NCI-H1092 (cell line): ENCODE measurements at places on chromosomes 12 and 14.

- peak; percentile 2 for DNase-seq
These were observed 503.5 kb downstream of the LRFN5 start for GRCh38 chr14:42110167-42110566.

DNA sequence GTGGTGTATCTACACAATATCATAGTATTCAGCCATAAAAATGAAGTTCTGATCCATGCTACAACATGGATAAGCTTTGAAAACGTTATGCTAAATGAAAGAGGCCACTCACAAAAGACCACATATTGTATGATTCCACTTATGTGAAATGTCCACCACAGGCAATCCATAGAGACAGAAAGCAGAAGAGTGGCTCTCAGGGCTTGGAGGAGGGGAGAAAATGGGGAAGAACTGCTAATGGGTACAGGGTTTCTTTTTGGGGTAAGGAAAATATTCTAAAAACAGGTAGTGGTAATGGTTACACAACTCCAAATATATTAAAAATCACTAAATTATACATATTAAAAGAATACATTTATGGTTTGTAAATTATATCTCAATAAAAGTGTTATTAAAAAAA lies 16.5 kb downstream of the SCNN1A start:
- DNase-seq: no peak

- no peak for DNase-seq
These were observed 69.0 kb downstream of the HRK start for GRCh38 chr12:116812238-116812637.

- DNase-seq: no peak
These were observed 7.7 kb downstream of the GPR33 start for GRCh38 chr14:31480156-31480555.

DNA sequence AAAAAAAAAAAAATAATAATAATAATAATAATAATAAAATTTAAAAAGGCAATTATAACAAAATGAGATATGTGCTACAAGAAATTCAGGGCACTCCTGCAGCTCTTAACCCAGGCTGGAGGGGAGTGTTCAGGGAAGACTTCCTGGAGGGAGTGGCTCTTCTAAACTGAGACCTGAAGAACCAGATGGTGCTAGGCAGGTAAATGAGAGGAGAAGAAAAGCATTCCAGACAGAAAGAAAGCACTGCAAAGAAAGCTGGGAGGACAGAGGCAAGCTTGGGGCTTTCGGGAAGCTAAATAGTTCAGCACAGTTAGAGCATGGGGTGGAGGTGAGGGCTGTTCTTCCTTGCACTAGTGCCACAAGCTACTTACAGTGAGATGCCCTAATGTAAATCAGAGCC lies 9.9 kb upstream of the SRSF9 start:
- DNase-seq: no peak

GRCh38 chr14:73238424-73238852 lies 1.1 kb downstream of the PAPLN start:
- no peak for DNase-seq

GRCh38 chr12:27517546-27517945 lies 6.5 kb upstream of the PPFIBP1 start:
- no peak for DNase-seq

DNA sequence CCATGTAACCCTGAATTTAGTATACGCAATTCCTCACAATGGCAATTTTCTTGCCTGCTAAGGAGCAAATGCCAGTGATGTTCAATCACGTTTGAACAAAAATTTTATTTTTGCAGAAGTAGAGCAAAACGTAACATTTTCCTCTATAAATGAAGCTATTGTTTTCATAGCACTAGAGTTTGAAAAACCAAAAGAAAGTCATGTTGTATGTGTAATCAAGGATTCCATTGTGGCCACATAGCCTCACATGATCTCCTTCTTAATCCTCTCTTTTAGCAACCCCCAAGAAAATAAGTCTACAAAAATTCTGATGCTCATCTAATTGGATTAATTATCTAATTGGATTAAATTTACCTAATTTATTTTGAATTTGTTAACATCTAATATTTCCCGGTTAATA lies 1217.4 kb upstream of the FLRT2 start:
- no peak for DNase-seq

DNA sequence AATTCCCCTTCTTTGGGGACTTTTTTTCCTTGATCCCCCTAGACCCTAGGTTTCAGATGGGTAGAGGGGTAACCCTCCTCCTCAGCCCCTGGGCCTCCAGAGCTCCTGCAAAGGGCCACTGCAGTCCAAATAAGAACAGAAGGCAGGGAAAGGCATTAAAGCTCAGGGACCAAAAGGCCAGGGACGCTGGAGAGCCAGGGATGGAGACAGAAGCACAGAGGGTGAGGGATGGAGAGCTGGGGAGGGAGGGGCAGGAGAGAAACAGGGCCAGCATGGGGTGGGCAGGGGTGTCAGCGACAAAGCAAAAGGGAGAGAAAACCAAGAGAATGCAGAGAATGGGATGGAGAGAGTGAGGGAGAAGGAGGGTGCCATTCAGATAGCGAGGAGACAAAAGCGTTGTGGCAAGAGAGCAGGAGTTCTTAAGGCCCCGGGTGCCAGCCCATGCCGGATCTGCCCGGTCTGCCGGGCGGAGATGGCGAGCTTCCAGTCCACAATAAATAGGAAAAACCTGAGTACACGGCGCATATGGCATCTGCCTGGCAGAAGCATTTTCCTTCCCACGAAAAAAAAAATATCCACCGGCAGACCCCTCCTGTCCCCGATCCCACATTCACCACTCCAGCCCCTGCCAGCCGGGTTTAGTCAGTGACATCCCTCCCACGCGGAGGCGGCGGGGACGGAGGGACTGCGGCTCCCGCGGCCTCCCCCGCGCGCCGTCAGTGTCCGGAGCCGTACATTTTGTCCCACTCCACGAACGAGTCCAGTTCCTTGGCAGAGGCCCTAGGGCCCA lies 28.6 kb downstream of the FIGNL2 start:
- peak; percentile 50 for DNase-seq

DNA sequence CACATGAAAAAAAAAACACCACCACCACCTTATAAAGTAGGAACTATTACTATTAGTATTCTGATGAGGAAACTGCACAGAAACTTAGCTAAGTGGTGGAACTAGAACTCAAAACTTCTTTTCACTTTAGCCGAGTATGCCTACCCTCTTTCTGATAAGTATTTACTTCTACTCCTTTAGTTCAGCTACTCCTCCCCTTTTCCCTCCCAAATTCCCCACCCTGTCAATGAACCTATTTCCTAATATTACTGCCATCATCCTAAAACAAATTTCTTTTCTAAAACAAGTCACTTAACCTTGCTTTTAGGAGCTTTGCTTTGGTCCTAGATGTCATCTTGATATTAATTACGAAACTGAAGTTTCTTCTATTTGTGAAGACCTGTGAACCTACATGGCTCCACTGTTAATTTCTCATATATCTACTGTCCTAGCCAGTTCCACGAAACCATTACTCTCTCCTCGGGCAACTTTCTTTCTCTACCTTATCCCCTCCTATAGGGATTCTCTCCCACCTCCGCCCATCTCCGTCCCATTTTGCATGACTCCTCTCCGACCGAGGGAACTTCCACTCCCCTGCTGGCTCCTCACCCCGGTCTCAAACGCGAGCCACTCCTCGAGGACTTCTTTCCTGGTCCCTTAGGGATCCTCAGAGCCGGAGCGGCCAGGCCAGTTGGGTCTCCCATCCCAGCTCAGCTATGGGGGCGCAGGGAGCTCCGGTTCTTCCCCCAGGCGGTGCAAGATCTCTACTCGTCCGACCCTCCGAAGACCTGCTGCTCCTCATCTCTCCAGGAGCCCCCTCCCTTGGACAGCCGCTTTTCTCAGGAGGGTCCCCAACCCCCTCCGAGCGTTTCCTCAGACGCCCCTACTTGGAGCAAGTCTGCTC lies 1.1 kb downstream of the NUMB start:
- DNase-seq: no peak

GRCh38 chr14:30015489-30015888 lies 87.8 kb upstream of the PRKD1 start:
- no peak for DNase-seq
